ENCODE measurements at places on chromosomes 16 and 17.
A peak's percentile ranks its signal among the peaks of the same experiment; 100 is the strongest.

DNA sequence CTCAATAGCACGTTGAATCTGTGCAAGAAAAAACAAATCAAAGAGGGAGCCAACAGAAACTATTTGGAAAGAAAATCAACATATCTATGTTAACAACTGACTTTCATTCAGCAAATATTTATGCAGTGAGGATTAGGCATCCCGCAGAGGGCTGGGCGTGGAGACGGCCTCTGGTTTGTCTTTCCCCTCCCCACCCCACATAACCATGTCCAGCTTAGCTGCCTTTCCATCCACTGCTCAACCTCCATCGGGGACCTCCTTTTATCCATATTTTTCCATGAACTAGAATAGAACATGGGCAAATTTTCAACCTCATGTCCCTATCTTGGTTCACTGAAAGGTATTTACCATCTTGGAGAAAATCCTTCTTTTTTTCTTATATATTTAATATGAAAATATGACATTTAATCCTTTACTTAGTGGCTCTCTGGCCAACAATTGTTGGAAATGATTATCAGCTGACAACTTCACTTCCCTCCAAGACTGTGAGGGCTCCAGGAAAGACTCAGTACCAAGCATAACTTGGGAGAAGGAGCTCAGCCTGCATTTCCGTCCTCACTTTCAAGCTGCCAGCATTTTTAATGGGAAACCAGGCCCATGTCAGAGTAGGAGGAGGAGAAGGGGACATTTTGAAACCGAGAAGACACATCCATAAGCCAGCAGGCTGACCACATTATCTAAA lies 462.6 kb upstream of the MAF start:
- no peak for DNase-seq

- DNase-seq, result no peak
These were observed 30.6 kb downstream of the MAP2K6 start for GRCh38 chr17:69445132-69445531.

- peak; percentile 94 for DNase-seq
These were observed 331.3 kb downstream of the SEC14L1 start for GRCh38 chr17:77471984-77472461.

DNA sequence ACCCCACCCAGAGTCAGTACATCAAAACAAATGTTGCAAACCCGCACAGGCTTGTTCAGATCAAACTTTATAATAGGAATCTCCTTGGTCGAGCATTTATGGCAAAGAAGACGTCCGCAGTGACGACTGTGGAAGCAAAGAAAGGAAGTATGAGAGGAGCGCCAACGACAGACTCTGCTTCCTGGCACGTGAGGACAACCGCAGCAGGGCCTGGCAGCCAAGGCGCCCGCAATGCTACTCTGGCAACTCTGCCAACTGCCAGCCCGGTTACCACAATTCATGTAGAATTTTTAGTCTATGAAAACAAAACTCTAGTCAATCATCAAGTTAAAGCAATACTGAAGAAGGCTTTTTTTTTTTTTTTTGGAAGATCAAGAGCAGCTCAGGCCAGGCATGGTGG lies 24.8 kb downstream of the CYB5D2 start:
- no peak for DNase-seq

GRCh38 chr16:4082474-4083044 lies 33.7 kb downstream of the ADCY9 start:
- DNase-seq, result no peak

- no peak for DNase-seq
These were observed 71.7 kb downstream of the RPH3AL start for GRCh38 chr17:280901-281300.

DNA sequence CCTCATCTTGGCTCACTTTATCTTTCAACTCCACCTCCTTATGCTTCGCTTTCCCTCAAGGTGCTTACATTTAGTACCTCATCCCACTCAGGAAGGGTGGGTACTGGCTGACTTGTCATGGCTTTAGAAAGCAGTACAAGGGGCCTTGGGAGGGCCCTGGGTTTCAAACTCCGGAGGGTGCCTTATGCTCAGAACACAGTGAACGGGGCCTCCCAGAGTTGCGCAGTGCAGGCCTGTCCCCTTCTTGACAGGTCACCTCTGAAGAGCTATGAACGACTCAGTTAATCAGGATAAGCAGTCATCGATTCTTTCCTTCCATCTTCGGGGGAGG lies 6.0 kb downstream of the COG1 start:
- no peak for DNase-seq

DNA sequence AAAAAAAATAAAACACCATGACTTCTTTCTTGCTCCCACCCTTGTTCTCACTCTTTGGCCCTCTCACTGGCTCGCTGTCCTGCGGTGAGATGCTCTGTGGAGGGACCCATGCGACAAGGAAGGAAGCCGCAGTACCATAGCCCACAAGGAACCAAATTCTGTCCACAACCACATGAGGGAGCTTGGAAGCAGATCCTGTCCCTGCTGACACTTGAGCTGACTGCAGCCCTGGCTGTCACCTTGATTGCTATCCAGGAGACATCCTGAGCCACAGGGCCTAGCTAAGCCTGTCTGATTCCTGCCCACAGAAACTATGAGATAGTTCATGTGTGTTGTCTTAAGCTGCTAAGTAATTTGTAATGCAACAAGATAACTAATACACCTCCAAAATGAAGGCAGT lies 4.8 kb upstream of the MT2A start:
- peak; percentile 27 for DNase-seq

- no peak for DNase-seq
These were observed 32.6 kb downstream of the USP43 start for GRCh38 chr17:9677896-9678295.

DNA sequence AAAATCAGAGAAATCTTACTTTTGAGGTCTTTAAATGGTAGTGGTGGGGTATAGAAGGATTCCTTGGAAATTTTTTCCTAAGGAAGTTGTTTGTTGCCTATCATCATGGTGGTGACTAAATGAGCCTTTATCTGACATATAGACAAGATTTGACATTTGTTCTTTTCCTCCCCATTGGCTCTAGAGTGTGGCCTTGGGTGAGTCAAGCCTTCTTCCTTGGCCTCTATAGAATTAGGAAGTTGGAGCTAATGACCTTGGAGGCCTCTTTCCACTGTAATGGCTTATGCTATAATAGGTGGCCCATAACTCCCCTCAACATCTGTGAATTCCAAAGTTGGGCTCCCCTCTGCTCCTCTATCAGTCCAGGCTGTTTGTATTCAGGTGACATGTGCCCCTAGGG lies 79.1 kb upstream of the HNF1B start:
- DNase-seq, result no peak

- DNase-seq, result peak; percentile 2
These were observed 119.0 kb upstream of the CDC42EP4 start for GRCh38 chr17:73430848-73431247.

DNA sequence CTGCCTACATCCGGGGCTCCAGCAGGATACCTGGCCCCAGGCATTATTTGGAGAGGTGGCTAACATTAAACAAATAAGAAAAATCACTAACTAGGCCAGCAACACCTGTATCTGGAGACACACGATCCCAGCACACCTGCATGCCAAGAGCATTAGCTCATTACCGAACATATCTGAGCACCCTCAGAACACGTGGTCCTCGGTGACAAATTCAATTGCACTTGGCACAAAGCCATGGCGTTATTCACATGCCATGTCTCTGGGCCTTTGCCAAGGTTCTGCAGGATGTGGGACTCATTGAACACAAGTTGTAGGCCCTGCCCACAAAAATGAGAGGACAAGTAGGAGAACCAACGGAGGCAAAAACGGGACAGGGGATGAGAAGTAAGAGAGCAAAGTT lies 552.3 kb downstream of the TOX3 start:
- no peak for DNase-seq

DNA sequence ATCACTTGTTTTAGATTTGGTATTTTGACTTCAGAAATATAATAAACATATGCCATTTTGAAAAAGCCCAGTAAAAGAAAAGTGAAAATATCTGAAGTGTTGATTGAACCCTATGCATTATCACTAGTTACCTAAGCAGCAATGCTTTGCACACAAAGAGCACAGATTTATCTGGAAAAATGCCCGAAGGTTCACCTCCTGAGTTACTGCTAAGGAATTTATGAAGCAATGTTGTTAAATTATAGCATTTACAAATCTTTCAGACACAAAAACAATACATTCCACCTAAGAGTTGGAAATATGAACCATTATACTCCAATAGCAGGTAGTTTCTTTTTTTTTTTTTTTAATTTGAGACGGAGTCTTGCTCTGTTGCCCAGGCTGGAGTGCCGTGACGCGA lies 38.9 kb upstream of the GHDC start:
- peak; percentile 71 for DNase-seq

DNA sequence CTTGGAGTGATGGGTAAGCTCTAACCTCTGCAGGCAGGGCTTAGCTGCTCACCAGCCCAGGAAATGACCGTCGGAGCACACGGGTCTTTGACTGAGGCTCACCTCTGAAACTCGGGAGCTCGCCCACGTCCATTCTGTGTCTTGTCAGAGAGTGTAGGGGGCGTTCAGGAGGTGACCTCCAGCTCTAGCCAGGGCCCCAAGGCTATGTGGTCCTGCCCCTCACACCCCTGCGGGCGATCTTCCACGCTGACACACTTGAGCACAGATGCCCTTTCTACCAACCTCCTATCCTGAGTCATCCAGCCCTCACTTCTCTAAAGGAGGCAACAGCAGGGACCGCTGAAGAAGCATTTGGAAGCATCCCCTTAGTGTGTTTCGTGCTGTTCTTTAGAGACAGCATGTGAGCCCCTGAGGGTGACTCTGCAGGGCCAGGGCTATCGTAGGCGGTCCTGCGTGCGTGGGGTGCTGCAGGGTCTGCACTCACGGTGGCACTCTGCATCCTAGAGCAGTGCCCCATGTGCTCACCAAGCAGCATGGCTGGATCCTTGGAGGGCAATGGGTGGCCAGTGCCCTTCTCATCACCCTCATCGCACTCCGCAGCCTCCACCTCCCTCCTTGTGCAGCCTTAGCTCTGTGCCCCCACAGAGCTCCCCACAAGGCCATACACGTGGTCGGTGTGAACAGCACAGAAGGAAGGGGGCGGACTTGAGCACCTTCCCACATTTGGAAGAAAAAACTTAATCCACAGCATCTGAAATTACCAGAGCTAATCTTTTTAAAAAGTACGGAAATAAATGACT lies 33.8 kb downstream of the SLC47A1 start:
- DNase-seq, result no peak

GRCh38 chr17:16449121-16449570 lies 33.8 kb downstream of the TRPV2 start:
- peak; percentile 55 for DNase-seq

DNA sequence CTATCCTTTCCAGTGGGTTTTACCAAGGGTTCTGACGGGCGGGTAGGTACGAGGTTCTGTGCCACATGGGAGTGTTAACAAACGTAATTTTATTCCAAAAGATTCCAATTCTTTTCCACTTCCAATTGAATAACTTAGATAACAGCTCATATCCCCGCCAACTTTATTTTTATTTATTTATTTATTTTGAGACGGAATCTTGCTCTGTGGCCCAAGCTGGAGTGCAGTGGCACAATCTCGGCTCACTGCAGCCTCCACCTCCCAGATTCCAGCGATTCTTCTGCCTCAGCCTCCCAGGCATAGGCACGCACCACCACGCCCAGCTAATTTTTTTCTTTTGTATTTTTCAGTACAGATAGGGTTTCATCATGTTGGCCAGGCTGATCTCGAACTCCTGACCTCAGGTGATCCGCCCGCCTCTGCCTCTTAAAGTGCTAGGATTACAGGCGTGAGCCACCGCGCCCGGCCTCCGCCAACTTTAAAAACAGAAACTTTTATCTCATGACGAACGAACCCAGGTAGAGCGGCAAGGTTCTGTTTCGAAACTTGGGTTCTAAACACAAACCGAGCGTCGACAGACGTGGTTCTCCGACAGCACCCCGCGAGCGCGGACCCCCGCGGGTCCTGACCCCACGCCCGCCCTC lies 613 bp downstream of the ECI1 start:
- DNase-seq, result peak; percentile 55

DNA sequence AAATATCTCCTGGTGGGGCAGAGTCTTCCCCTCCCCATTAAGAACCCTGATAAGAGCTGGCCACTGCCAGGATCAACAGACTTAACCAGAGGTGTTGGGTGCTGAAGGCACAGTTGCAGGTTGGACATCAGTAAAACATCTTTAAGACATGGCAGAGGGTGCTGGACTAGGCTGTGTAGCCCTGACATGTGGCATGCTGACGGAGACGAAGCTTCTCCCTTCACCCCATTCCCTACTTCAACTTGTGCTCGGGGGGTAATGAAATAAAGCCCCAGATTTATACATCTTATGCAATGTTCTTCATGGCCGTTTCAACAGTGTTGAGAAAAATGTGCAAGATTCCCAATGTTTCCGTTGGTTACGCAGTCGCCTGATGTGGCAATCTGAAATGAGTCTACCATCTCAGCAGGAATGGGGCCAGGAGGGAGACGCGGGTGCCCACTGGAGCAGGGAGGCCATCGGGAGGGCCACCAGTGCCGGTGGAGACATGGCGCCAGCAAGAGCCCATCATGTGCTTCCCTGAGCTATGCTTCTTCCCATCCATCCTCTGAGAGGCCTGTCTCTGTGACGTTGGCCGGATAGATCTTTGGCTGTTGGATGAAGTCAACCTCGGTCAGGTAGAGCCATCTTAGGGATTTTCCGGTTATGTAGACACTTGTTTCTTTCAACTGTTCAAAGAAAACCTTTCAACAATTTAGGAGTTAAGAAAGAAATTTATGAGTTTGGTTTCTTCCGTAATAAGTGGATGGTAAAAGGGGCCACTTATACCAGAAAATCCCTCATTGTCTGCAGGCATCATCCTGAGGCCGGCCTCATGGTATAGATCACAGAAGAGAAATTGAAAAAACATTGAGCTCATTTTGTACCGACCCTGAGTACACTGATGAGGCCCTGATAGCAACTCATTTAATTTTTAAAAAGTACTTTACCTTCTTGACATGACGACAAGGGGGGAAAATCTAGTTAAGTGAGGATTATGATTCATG lies 6.4 kb downstream of the IRF8 start:
- no peak for DNase-seq

- peak; percentile 97 for DNase-seq
These were observed 9.1 kb downstream of the ZNF668 start for GRCh38 chr16:31064882-31065461.

DNA sequence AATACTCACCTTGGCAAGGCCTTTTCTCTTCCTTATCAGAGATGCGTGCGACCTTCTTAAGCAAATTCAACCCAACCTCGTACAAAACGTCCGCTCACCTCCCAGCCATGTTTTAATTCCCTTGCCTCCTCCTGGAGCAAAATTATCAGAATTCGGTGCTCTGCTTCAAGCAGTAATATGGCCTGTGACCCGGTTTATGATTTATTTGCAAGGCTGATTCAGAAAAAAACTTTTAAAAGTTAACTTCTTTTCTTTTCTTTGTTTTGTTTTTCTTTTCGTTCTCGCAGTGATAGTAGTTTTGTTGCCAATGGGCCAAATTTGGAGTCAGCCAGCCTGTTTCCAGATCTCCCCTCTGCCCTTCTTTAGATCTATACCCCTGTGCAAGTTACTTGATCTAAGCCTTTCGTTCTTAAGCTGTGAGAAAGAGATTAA lies at the start of gene PHLPP2:
PHLPP2 (minus strand) TSS at position 382 of the 432 bp plus-strand sequence. CDS start 9,906 bp downstream, outside the sequence.
- no peak for DNase-seq

GRCh38 chr17:27616414-27616813 lies 14.6 kb upstream of the LGALS9 start:
- DNase-seq, result no peak

GRCh38 chr17:73770115-73770848 lies 126.0 kb upstream of the SDK2 start:
- peak; percentile 70 for DNase-seq
